ENCODE measurements at places on chromosomes 2 and 18.

DNA sequence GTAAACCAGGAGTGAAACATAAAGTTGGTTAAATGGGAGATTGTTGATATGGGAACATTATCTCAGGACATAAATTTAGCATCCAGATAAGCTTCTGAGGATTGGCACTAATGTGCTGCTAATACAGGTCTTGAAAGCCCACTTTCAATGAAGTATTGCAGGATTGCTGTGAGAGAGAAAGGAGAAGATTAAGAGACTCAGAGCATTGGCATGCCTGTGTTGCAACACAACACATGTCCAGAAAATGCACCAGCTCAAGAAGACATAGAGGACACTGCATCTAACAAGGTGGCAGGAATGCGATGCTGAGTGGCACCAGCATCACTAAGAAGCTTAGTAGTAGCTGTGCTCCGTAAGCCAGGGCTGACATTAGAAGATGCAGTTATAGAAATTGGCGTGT is 728.9 kb downstream of the SUCLG1 start:
- DNase-seq = no peak

DNA sequence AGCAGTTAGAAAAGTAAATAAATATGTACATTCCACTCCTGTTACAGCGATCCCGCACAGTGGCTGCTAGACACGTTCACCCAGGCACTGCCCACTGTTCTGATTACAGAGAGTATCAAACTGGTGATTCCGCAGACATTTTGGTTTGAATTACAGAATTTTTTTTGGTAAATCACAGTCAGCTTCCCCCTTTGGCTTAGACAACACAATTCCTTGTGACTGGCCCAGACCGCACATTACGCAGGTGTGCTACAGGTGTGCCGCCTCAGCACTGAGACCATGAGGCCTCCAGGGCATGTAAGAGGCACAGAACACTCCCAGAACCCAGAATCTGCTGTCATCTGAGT is 112.3 kb downstream of the PXDN start:
- no peak for DNase-seq

DNA sequence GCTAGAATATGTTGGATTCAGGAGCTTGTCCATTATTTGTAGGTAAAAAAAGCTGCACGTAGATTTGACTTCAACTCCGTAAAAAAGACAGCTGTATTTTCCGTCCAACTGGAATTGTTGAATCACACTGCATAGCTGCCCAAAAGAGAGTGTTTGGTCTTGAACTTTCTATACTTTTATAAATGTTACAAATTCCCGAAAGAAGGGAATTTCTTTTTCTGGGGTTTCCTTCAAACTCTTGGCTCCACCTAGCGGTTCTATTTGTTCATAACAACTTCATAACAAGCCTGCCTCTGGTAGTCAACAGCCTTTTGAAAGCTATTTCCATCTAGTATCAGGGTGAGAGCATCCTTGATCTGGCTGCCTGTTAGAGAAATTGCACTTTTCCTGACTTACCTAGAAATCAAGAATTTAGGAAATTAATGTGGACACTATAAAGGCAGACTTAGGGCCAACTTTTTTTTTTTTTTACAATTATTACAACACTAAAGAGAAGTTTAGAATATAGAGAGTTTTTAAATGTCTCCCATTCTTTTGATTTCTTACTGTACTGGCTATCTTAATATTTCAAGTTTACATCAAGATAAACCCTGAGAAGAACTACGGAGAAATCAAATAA is 48.1 kb downstream of the TMEM185B start:
- DNase-seq = no peak

GRCh38 chr2:240803191-240803590 is 16.8 kb downstream of the KIF1A start:
- DNase-seq = no peak

DNA sequence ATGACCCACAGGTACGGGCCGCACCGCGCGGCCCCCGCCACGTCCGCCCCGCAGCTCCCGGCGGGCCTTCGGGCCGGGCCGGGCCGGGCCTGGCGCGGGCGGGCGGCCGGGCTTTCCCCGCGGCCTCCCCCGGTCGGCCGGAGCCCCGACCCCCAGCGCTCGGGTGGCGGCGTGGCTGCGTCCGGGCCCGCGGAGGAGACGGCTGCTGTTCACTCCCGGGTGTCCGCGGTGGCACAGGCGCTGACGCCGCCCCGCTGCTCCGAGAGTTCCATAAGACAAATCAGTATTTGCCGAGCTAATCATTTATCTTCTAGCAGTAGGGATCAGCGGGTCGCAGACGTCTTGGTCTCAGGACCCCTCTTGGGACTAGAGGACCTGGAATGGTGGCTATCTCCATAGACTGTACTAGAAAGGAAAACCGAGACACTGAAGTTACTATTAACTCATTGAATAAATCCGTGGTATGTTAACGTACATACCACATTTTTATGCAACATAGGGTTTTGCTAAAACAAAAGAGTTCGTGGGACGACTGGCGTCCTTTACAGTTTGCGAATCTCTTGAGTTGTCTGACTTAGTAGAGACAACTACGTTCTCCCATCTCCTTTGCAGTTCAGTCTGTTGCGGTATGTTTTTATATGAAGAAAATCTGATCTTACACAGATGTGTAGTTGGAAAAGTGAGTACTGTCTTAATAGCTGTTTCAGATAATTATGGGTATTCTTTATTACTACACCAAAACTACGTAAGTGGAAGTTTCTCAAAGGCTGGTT is 500 bp downstream of the LIMS1 start:
- DNase-seq = peak; percentile 26

GRCh38 chr2:203547356-203547755 is 12.3 kb upstream of the RAPH1 start:
- no peak for DNase-seq

- no peak for DNase-seq
Measured at GRCh38 chr2:127826047-127826446, 15.1 kb upstream of the WDR33 start.

DNA sequence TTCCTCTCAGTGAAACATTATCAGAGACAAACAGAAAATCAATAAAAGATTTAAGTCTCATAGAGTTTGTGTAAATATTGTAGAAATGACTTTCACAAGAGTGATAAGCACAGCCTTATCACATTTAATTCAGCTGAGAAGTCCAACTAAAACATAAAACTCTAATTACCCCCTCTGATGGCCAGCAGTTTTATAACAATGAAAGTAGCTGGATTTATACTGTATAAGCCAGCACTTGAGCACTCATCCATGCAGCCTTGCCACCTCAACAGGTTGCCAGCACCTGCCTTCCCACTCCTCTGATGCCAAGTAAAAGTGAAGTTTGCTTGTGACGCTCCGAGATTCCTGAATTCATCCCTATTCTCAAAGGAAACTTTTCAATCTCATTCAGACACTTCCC is 103.0 kb upstream of the STK39 start:
- no peak for DNase-seq

- DNase-seq = no peak
Measured at GRCh38 chr2:78993518-78994148, 31.9 kb upstream of the REG3G start.

DNA sequence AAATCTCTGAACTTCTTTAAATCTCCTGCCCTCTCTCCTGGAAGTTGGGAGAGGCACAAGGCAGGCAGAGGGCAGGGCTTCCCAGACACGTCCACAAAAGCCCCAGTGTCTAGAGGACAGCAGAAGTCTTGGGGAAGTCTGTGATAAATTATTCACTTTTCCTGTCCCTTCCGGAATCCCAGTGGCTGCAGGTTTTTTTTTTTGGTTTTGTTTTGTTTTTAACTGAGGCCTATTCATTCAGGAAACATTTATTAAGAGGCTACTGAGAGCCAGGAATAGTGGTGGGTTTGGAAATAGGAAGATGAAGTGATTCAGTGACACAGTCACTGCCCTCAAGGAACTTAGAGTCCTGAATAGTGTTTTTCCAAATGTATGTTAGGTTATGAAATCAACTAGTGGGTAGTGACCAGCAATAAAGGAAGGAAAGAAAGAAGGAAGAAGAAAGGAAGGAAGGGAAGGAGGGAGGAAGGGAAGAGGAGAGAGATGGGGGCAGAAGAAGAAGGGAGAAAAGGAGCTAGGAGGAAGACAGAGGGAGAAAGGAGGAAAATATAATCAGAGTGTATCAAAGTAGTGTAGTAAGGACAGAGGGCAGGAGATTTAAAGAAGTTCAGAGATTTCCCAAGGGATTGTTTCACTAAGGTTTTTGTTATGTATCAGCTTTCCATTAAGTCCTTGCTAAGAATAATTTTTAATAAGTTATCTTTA is 98.9 kb upstream of the ZFP36L2 start:
- no peak for DNase-seq

DNA sequence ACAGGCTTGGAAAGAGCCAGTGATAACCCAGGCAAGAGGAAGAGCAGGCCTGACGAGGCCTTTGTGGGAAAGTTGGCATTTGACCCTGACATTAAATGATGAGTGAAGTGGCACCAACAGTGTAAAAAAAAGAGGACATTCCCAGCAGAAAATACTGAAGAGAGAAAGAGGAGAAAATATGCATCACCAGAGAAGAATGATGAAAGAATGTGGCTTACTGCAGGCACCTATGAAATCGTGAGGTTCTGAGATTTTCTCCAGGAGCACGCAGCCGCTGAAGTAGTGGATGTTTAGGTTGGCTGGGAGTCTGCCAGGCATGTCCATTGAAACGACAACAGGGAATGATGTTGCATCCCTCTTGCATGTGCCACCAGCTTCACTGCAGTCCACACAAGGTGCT is 13.8 kb downstream of the EHD3 start:
- no peak for DNase-seq

DNA sequence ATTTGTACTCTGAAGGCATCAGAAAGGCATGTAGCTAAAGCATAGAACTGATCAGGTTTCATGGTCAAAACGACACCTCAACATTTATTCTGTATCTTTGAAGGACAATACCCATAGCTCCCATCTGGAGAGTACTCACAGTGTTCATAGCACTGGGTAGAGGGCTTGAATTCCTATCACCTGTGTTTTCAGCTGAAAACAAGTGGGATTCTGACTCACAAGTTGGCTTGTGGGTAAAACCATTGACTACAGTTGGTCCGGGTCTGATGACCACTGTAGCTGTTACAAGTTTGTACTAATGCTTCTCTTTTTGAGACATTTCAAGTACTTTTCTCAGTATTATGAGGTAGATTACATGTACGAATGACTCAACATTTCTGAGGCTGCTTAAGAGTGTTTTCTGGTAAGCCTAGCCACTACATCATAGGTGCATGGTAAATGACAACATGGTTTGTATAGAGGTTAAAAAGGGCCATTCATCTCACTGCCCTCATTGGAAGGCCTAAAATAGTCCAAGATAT is 68.6 kb upstream of the PELI1 start:
- DNase-seq = no peak

- DNase-seq = no peak
Measured at GRCh38 chr2:81895620-81896250, 1591.2 kb upstream of the LRRTM1 start.

DNA sequence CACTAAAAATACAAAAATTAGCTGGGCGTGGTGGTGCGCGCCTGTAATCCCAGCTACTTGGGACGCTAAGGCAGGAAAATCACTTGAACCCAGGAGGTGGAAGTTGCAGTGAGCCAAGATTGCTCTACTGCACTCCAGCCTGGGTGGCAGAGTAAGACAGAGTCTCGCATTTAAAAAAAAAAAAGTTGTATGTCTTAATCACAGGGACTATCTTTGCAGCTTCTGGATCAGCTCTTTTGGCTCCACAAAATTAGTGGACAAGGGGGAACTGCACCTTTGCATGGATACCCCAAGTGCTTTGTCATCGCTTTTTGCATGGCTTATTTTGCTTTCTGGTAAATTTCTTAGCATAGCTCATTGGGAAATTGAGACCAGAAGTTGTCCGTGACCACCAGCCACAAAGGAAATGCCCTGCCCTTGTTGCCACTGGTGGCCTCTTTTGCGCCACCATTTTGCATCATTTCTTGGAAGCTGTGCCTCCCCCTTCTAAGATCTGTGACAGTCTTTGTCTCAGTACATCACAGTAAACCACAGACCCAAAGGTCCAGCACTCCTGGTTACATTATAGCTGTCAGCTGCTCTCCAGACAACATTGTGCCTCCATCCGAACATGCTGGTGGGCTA is 43.9 kb upstream of the PCBP1 start:
- no peak for DNase-seq

- no peak for DNase-seq
Measured at GRCh38 chr2:239389414-239390329, 11.1 kb downstream of the HDAC4 start.

DNA sequence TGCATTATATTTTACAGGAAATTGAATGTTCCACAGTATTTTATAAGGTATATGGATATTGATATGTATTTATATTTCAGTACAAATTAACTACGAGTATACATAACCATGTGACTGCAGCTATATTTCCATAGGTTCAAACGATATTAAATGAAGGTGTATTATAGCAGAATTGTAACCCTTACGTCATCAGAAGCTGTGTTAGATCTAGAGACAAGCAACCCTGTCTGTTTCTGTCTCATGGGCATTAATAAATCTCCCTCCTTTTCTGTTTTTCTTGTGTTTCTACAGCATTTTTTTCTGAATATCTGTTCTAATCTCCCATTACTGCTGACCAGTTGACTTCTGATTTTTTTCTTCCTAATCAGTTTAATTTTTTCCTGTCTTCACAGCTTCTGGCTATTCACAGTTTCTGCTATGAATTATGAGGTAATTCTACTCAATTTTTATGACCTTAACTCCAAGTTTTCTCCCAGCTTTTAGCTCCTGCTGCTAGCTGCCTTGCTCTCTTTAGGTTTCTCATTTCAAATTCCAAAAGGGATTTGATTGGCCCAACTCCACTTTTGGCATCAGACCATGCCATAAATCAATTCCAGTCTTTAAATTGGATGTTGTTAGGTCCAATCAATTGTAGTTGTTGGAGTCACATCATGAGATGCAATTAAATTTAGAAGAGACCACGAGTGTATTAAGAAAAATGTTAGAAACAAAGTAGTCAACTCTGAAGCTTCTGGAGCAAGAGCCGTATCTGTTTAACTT is 277.5 kb upstream of the ZSWIM2 start:
- no peak for DNase-seq

DNA sequence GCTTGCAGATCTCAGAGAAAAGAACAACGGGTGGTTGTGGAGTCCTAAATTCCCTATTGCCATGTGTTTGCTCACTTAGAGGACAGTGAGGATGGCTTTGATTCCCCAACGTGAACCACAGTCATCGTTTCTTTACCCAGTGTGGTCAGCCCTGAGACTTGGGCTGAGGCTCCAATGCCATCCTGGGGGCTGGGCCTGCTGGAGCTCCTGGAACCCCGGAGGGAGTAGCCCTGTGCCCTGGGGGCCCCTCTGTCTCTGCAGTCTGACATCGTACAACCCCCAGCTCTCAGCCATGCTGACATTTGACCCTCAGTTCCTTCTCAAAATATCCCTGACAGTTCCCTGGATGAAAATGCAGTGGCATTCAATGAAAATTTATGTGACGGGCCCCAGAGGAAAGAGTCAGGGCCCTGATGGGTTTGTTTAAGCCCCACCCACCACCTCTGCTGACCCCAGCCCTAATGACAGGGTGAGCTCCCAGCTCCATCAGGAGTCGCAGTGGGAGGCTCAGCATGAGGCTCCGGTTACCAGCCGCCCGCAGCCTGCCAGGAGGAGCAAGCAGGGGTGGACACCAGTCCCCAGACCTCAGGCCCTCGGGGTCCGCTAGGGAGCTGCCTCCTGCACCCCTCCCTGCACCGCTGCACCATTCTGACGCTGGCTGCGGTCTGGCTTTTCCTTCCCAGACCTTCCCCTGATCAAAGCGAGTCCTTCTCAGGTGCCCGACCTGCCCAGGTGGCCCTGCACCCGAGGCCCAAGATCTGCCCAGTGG is 120.9 kb downstream of the TWIST2 start:
- no peak for DNase-seq
